ENCODE measurements at places on chromosomes 7 and 10.

GRCh38 chr7:25073451-25073850, 51.6 kb downstream of the CYCS start:
- no peak for DNase-seq

DNA sequence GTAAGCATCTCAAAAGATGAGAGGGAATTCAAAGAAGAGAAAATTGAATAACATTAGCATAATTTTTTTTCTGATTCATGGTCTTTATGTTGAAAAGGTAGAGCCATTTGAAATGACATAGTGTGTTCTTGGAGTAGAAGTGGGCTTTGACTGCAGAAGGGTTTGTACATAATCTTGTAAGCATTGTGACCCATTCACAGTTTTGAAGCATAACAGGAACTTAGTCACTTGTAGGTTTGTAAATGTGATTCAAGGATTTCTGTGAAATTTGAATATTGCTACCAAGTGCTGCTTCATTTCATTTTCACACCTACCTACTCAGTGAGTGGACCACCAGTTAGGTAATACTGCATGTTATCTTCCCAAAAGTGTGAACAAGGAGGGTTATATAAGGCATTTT, 68.6 kb downstream of the PON1 start:
- no peak for DNase-seq

DNA sequence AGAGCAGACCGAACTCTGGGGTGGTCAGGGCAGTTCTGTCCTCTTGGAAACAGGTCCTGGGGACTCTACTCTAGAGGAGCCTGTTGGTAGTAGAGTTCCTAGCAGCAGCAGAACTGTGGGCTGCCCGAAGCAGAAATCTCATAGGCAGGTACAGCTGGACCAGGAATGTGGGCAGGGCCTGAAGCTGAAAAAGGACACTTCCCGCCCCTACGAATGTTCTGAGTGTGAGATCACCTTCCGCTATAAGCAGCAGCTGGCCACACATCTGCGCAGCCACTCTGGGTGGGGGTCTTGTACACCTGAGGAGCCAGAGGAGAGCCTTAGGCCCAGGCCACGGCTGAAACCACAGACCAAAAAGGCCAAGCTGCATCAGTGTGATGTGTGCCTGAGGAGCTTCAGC, 8.3 kb upstream of the ZNF783 start:
- DNase-seq: no peak

DNA sequence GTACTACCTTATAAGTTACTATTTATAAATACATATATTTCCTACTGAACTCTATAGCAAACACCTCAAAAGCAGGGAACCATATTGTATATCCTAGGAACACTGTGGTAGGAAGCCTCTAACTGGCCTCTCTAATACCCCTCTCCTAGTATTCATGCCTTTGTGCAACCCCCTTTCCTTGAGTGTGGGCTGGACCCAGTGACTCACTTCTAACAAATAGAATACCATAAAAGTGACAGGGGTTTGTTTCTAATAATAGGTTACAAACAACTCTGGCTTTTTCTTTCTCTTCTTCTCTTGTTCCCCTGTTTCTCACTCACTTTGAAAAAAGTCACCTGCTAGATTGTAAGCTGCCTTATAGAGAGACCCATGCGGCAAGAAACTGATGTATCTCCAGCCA, 51.6 kb upstream of the MACC1 start:
- no peak for DNase-seq

DNA sequence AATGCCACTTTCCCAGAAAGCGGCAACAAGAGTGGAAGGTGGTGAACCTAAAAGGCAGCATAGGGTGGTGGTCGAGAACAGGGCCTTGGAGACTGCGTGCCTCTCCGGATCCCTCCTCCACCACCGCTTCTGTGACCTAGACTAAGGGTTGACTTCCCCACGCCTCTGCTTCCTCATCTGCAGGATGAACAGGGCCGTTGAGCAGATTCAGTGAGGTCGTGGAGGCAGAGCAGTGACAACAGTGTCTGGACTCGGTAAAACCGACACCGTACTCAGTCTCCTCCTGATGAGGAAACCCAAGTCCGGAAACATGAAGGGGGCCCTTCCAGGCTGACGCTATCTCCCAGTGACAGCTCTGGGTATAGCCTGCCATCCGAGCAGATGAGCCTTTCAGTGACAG, 162.6 kb downstream of the CELF2 start:
- no peak for DNase-seq

DNA sequence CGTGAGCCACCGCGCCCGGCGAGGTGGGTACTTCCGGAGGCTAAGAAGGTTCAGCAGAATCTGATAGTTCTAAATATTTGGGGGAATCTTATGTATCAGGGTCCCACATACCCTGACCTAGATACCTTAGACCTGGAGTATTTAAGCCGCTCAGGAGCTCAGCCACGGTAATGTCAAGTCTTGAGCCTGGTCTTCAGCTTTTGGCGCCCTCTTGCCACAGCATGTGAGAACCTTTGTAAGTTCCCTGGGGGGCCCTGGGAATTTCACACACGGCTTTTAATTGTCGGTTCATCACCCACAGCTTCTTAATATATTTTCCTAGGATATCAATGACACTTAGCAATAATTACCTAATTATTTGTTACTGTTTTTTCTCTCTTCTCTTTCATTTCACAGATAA, 324.3 kb upstream of the GALNT17 start:
- DNase-seq: no peak

DNA sequence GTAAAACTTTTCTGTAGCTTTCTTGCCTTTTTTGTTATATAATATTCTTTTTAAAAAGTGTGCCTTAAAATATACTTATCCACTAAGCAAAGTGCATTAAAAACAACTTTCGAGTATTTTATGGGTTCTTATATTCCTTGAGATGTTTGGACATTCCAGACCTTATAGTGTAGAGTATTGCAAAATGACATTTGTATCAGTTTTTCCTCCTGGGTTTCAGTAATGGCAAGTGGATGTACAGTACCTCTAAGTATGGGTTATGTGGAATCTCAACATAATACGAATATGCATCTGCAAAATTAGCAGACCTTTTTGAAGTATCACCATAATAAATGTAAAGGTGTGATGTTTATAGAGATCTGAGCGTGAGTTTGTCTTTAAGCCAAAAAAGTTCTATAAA, 2.7 kb downstream of the CDK13 start:
- no peak for DNase-seq
